ENCODE measurements at places on chromosomes 16 and 17.

GRCh38 chr17:77429369-77429968 is 288.7 kb downstream of the SEC14L1 start:
- no peak for DNase-seq

- no peak for DNase-seq
These were observed 67.5 kb downstream of the AMFR start for GRCh38 chr16:56357765-56358322.

- DNase-seq = no peak
These were observed 55.0 kb downstream of the PITPNM3 start for GRCh38 chr17:6501359-6501758.

DNA sequence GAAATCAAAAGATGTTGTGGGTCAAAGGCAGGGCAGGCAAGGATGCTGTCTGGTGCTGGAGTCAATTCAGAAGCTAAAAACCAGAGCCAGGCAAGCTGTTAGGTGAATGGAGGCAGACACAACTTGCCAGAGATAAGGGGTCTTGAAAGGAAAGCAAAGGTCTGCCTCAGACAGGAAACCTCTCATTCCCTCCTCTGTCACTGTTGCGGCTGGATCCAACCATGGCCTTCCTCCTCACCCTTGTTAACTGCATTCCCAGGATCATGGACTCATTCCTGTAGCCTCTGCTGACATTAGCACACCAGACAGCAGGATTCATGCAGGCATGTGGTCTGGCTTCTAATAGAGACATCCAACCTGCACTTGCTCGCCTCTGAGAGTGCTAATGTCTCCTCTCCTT is 186.7 kb upstream of the HS3ST3A1 start:
- no peak for DNase-seq

DNA sequence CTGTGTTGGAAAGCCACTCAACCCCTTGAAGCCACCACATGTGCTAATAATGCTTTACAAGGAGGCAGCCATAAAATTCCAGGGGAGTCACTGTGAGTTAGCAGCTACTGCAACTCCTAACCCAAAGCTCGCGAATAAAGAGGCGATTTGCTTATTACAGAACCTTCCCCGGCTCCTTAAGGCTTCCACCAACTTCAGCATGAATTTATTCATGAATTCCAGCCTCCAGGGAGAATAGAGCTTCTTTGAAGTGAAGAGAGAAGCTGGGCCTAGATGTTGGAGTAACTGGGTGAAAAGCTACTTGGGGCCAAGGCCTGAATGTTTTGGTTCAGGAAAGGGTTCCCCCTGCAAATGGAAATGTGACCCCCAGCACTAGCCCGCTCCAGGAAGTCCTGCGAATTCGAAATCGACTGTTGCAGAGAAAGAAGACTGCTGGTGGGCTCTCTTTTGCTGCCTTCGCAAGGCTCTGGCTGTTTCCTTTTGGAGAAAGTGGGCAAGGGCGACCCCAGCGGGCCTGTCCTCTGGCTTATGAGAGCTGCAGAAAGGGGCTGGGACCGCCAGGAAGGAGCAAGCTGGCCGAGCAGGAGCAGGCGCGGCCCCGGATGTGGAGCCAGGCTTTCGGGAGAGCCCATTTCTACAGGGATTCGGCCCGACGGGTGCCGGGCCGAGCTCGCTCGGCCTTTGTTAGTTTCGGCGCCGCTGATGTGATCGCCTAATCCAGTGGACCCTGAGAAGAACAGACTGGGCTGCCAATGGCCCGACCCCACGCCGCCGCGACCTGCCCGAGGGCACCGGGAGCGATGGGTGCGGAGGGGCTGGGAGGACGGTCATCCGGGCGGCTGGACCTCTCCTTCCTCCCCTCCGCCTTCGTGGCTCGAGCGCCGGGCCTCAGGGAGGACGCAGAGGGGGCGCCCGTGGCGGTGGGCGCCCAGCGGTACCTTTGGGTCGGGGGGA is 7.6 kb downstream of the CBX8 start:
- no peak for DNase-seq

GRCh38 chr17:78707016-78707415 is 75.1 kb downstream of the CYTH1 start:
- DNase-seq = no peak
